ENCODE measurements at places on chromosomes 2 and 18. TPM values are rescaled to one million over a fixed set of nuclear protein-coding genes. Genes with fewer than 3 reads are reported as not detected.
A peak's percentile ranks its signal among the peaks of the same experiment; 100 is the strongest.

DPP10 gene
- total RNA-seq, result 0.82 TPM

GRCh38 chr2:68463287-68463877 lies 3.7 kb downstream of the FBXO48 start:
- H3K4me1 ChIP-seq, result peaks cover 19% of the 10 kb centered on the region
- no peak overlapping the region for H3K4me3 ChIP-seq
- H3K27me3 ChIP-seq, result no peaks in the 10 kb centered on the region
- no peak overlapping the region for H3K27ac ChIP-seq

DNA sequence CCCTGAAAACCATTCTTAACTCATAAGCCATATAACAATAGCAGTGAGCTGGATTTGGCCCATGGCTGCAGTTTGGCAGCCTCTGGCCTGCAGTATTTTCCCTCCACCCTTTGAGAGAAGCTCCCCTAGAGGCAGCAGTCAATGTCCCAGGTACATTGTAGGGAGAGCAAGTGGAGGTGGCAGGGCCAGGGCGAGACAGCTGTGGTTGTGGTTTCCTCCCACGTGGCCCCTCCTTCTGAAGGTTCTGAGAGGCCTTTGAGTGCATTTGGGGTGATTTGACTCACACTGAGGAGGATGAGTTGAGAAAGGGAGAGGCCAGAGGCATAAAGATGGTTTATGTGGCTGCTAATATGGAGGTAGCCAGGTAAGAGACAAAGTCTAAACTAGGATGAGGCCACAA lies 45.5 kb upstream of the LDAH start:
- H3K27me3 ChIP-seq, result no peaks in the 10 kb centered on the region
- no peak for DNase-seq
- no peaks in the 10 kb centered on the region for H3K36me3 ChIP-seq

DNA sequence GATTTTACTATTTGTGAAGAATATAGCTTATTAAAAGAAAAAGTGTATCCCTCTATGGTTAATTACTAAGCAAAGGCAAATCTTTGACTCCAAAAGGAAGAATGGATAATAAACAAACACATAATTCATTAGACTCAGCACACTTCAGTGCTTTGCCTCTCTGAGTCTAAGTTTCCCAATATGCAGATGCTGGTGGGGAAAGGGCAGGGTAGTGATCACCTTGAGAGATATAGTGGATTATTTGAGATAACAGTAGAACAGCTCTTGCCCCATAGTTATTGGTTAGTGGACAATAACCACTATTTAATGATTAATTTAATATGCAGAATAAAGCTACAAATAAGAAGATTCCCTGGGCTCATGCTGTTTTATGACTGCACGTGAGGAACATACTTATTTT lies 98.2 kb upstream of the SLC8A1 start:
- H3K4me1 ChIP-seq, result peaks cover 6% of the 10 kb centered on the region
- H3K36me3 ChIP-seq, result no peaks in the 10 kb centered on the region
- H3K4me3 ChIP-seq, result no peak overlapping the region
- H3K27ac ChIP-seq, result no peak overlapping the region
- no peaks in the 10 kb centered on the region for H3K27me3 ChIP-seq

CDH19 gene
- total RNA-seq, result 0.85 TPM

GRCh38 chr2:170930991-170931266 lies 1.9 kb downstream of the GORASP2 start:
- no peak for DNase-seq
- peaks cover 11% of the 10 kb centered on the region for H3K4me1 ChIP-seq
- no peaks in the 10 kb centered on the region for H3K36me3 ChIP-seq
- no peak overlapping the region for H3K27ac ChIP-seq
- H3K4me3 ChIP-seq, result peak overlapping the region; percentile 94

DNA sequence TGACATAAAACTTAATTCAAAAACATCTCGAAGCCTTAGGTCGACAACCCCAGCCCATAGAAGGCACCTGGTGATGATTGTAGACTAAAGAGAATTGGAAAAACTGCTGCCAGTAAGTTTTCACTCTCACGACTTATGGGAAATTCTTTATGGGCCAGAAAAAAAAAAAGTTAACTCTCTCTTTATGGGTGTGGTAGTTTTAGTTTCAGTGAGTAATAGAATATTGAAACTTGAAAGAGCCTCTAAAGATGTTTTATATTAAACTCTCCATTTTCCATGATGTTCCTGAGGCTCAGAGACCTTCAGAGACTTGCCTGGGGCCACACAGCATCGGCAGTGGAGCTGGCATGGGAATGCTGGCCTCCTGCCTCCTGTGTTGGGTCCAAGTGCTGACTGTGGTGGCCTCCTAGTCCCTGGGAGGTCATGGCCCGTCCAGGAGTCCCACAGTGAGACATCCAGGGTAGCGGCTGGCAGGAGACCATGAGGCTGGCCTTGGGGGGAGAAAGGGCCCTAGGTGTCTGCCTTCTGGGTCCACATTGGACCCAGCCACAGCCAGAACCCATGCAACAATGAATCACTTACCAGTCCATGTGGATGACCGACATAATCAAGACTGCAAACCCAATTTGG lies 158.9 kb downstream of the SEPTIN10 start:
- H3K4me3 ChIP-seq, result no peak overlapping the region
- no peaks in the 10 kb centered on the region for H3K4me1 ChIP-seq
- H3K27ac ChIP-seq, result no peak overlapping the region
- peak; percentile 24 for DNase-seq
- no peaks in the 10 kb centered on the region for H3K27me3 ChIP-seq

DNA sequence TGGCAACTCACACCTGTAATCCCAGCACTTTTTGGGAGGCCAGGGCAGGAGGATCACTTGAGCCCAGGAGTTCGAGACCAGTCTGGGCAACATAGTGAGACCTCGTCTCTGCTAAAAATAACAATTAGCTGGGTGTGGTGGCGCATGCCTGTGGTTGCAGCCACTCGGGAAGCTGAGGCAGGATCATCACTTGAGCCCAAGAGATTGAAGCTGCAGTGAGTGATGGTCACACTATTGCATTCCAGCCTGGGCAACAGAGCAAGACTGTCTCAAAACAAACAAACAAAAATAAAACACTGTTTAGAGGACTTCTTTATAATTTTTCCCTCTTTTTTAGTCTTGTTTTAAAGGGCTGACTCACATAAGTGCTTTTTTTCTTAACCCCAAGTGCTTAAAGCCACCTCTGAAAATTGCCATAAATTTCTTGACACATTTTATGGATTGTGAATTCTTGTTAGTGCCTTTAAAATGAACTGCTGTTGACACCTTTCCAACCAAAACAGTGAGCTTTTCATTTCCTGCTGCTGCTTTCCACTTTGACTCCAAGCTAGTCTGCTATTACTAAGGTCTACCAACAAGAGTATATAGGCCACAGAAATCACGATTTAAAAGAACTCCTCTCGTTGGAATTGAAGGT lies 41.7 kb downstream of the CYP20A1 start:
- H3K27ac ChIP-seq, result no peak overlapping the region
- DNase-seq, result peak; percentile 2
- H3K4me3 ChIP-seq, result no peak overlapping the region
- peaks cover 93% of the 10 kb centered on the region for H3K36me3 ChIP-seq
- H3K27me3 ChIP-seq, result no peaks in the 10 kb centered on the region

G6PC2 gene
- not detected for total RNA-seq

- peaks cover 42% of the 10 kb centered on the region for H3K4me1 ChIP-seq
- H3K27ac ChIP-seq, result no peak overlapping the region
- H3K4me3 ChIP-seq, result no peak overlapping the region
- H3K27me3 ChIP-seq, result no peaks in the 10 kb centered on the region
- no peak for DNase-seq
Measured at GRCh38 chr2:196266351-196266750, 95.0 kb upstream of the STK17B start.

- H3K27me3 ChIP-seq, result no peaks in the 10 kb centered on the region
- no peaks in the 10 kb centered on the region for H3K4me1 ChIP-seq
- H3K27ac ChIP-seq, result no peak overlapping the region
- H3K36me3 ChIP-seq, result peaks cover 50% of the 10 kb centered on the region
- H3K4me3 ChIP-seq, result no peak overlapping the region
Measured at GRCh38 chr2:232713505-232713904, 16.4 kb downstream of the GIGYF2 start.

DNA sequence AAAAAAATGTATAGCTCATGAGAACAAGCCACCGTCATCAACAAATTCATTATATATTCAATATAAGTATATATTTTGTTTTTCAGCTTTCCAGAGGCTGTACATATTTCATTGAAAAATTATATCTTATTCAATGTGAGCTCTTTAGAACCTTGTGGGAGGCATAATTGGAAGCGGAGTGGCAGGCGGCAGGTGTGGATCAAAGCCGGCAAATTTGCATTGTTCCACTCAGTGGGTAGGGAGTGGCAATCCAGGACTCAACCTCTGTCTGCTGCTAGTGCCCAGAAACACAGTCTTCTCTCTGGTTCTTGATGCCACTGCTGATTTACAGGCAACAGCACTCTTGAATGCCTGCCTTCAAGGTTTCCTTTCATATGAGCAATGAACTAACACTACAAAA lies 46.9 kb downstream of the GCA start:
- H3K4me3 ChIP-seq, result no peak overlapping the region
- DNase-seq, result no peak
- H3K27ac ChIP-seq, result no peak overlapping the region
- no peaks in the 10 kb centered on the region for H3K27me3 ChIP-seq
- H3K36me3 ChIP-seq, result no peaks in the 10 kb centered on the region

SCN7A gene
- 21.9 TPM for total RNA-seq

DNA sequence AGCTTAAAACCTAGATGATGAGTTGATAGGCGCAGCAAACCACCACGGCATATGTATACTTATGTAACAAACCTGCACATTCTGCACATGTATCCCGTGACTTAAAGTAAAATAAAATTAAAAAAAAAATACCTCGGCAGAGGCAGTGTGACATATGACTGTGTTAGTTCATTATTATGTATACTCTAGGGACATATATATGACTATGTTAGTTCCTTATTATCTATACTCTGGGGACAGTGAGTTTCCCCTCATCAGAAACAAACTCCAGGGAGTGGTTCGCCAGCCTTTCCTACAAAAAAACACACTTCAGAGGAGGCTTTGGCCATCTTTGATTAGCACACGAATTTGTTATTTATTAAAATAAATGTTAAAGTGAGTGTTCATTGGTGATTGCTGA lies 209.5 kb downstream of the PIEZO2 start:
- H3K27ac ChIP-seq, result no peak overlapping the region
- H3K4me1 ChIP-seq, result no peaks in the 10 kb centered on the region
- H3K27me3 ChIP-seq, result no peaks in the 10 kb centered on the region
- no peaks in the 10 kb centered on the region for H3K36me3 ChIP-seq
- DNase-seq, result no peak

DNA sequence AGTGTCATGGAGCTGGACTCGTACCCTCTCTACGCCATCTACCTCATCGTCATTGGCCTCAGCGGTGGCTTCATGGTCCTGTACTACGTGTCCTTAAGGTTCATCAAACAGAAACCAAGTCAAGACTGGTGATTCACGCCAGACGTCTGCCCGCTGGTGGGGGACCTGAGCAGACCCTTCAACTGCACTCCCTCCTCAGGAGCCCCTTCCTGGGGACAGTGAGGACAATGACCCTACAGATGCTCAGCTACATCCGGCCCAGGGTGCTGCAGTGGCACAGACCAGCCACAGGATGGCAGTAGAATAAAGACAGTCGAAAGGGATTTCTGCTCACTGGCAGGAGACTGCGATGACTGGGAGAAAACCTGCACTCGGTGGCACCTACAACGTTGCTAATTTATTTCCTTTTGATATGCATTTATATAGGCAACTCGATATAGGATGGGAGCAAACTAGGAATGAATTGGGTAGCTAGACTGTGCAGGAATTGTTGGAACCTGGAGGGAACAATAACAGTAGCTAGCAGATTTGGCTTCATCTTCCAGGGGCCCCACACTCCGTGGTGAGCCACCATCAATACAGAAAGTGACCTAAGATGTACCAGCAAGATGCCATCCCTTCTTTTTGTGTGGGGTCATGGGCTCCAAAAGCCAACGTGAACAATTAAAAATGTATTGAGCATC lies 39.2 kb downstream of the ABCG8 start:
- H3K4me3 ChIP-seq, result no peak overlapping the region
- H3K27ac ChIP-seq, result no peak overlapping the region
- peaks cover 4% of the 10 kb centered on the region for H3K4me1 ChIP-seq
- H3K27me3 ChIP-seq, result no peaks in the 10 kb centered on the region
- no peaks in the 10 kb centered on the region for H3K36me3 ChIP-seq

GRCh38 chr2:69734035-69734611 lies 7.8 kb upstream of the ANXA4 start:
- no peaks in the 10 kb centered on the region for H3K36me3 ChIP-seq
- no peak overlapping the region for H3K4me3 ChIP-seq

DYNAP gene
- total RNA-seq, result not detected

DNA sequence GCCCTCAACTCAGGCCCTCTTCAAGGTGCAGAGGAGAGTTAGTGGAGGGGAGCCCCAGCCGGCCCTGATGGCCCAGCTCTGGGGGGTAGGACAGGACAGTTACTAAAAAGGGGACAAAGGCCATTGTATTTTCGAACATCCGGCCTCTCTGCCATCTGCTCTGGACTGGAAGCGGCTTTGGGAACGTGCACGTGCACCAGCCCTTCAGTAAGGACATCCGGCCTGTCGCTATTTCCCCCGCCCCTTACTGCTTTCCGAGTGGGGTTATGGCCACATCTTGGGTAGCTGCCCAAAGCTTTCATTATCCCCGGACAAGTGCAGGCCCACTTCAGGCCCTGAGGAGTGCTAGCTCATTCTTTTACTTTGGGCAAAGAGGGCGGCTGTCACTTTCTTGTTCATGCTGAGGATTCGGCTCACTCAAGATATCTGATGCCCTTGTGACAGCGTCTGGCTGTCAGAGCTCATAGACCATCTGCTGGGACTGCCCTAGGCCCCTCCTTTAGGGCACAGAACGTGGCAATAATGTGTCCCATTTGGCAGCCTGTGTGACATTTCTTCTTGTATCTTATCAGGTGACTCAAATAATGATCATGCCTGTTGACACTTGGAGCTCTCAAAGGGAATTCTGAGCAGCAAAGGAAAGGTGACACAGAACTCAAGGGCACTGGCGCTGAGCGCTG lies 17.5 kb downstream of the SLC4A3 start:
- H3K4me1 ChIP-seq, result peaks cover 9% of the 10 kb centered on the region
- no peak overlapping the region for H3K4me3 ChIP-seq
- no peaks in the 10 kb centered on the region for H3K27me3 ChIP-seq
- no peak for DNase-seq
- H3K27ac ChIP-seq, result peak overlapping the region; percentile 59
- no peaks in the 10 kb centered on the region for H3K36me3 ChIP-seq

- no peaks in the 10 kb centered on the region for H3K27me3 ChIP-seq
- peaks cover 50% of the 10 kb centered on the region for H3K4me1 ChIP-seq
- no peak for DNase-seq
- no peaks in the 10 kb centered on the region for H3K36me3 ChIP-seq
Measured at GRCh38 chr2:55421326-55421725, 1.7 kb upstream of the CCDC88A start.

CPO gene
- 0.37 TPM for total RNA-seq

DNA sequence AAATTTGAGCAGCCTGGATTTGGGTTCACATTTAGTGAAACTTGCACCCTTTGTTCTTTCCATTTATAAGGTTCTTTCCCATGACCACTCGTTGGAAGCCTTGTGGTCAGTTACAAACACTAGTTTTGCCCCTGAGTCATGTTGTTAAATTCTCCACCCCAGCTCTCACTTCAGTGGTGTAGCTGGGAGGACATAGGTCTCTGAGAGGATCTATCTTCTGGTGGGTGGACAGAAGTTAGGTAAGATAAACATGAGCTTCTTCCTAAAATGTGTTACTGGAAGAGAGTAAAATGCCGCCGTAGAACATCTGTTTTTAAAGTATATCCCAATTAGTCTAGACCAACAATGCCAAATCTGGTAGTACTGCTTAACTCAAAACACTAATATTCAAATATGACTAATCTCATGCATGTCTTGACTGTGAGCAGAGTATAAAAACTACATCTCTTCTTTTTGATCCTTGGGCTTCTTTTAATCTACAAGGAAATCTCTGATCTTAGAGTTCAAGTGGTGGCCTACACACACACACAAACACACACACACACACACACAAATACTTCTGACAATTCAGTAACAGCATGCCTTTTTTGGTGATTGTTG lies 162.6 kb upstream of the FN1 start:
- H3K27me3 ChIP-seq, result no peaks in the 10 kb centered on the region
- H3K4me1 ChIP-seq, result no peaks in the 10 kb centered on the region
